Central memory CD8-positive, alpha-beta T cell (primary cell): ENCODE measurements at places on chromosomes 16 and 17.

- no peaks in the 10 kb centered on the region for H3K27me3 ChIP-seq
- peaks cover 72% of the 10 kb centered on the region for H3K4me1 ChIP-seq
- H3K27ac ChIP-seq, result no peak overlapping the region
- H3K4me3 ChIP-seq, result no peak overlapping the region
- peaks cover 2% of the 10 kb centered on the region for H3K36me3 ChIP-seq
These were observed 89.0 kb downstream of the XYLT1 start for GRCh38 chr16:17381784-17382183.

GRCh38 chr17:45408611-45409421 is 23.9 kb downstream of the ARHGAP27 start:
- no peak for DNase-seq
- no peaks in the 10 kb centered on the region for H3K27me3 ChIP-seq
- H3K27ac ChIP-seq, result peak overlapping the region; percentile 96

- no peaks in the 10 kb centered on the region for H3K36me3 ChIP-seq
- H3K27ac ChIP-seq, result no peak overlapping the region
- no peak overlapping the region for H3K4me3 ChIP-seq
- DNase-seq, result no peak
These were observed 66.3 kb upstream of the METRNL start for GRCh38 chr17:83012868-83013778.

DNA sequence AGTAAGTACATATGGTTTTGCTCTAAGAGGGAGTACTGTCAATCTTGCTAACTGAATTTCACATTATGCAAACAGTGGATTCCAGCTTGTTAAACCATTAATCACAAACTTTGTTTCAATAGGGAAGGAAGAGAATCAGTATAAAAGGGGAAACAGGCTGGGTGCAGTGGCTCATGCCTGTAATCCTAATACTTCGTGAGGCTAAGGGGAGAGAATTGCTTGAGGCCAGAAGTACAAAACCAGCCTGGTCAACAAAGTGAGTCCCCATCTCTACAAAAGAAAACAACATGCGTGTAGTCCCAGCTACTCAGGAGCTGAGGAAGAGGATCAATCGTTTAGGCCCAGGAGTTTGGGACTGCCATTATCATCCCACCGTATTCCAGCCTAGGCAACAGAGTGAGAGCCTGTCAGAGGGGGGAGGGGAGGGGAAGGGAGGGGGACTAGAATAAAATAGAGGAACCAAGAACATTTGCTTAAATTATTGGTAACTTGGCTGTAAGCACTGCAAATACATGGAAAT is 65.7 kb downstream of the FBXL20 start:
- H3K27me3 ChIP-seq, result no peaks in the 10 kb centered on the region
- peaks cover 5% of the 10 kb centered on the region for H3K36me3 ChIP-seq
- peaks cover 5% of the 10 kb centered on the region for H3K4me1 ChIP-seq
- H3K4me3 ChIP-seq, result no peak overlapping the region
- DNase-seq, result no peak

DNA sequence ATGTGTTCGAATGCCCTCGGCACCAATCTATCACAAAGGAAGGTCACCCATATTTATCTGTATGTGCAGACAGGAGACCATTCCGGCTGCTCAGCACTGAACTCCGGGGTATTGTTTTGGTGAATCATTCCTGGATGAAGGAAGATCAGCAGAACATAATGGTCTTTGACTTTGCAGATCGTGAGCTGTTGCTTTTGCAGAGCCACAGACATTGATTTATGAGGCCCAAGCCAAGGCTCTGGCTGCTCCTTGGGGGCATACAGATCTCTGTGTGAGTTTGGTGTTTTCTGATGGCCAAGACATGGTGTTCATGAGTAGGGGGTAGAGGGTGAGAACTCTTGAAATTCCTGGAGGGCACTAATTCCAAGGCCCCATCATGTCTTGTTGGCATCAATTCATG is 458.8 kb upstream of the HSBP1 start:
- peaks cover 35% of the 10 kb centered on the region for H3K27me3 ChIP-seq
- H3K36me3 ChIP-seq, result peaks cover 2% of the 10 kb centered on the region
- H3K27ac ChIP-seq, result no peak overlapping the region
- no peak overlapping the region for H3K4me3 ChIP-seq
- H3K4me1 ChIP-seq, result no peaks in the 10 kb centered on the region
- no peak for DNase-seq

GRCh38 chr16:57462978-57463362 is 491 bp downstream of the POLR2C start:
- H3K36me3 ChIP-seq, result peaks cover 38% of the 10 kb centered on the region
- H3K27ac ChIP-seq, result peak overlapping the region; percentile 98

DNA sequence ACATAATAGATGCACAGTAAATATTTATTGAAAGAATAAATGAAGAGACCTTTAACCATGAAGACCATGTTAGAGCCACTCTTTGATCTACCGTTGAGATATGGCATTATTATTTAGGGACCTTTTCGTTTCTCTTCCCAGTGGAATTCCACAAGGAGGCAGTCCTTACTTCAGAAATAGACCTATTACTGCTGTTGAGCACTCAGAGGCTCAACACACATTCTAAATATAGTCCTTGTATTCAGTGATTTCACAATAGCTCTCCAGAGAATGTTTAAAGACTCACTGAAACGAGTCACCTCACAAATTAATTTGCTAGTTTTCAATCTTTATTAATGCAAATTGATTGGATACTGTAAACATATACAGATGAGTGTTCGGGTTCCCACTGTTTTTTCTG is 603.8 kb downstream of the CDH8 start:
- no peaks in the 10 kb centered on the region for H3K4me1 ChIP-seq
- H3K27me3 ChIP-seq, result no peaks in the 10 kb centered on the region
- H3K4me3 ChIP-seq, result no peak overlapping the region
- no peak overlapping the region for H3K27ac ChIP-seq
- no peaks in the 10 kb centered on the region for H3K36me3 ChIP-seq

DNA sequence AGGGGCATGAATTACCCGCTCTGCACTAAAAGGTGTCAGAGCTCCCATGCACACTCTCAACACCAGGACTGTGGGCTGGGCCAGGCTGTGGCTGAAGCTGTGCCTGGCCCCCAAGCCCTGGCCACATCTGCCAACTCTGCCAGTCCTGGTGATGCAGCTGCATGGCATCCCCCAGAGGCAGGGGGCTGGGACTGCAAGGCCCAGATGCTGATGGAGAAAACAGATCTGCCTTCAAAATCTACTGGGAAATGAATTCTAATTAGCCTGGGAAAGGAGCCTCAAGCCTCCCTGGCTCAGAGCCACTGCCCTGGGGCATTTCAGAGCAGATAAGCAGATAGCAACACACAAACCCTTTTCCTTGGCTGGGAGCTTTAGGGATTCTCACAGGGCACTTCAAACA is 3.4 kb downstream of the CHST6 start:
- no peak overlapping the region for H3K27ac ChIP-seq
- peaks cover 24% of the 10 kb centered on the region for H3K27me3 ChIP-seq
- no peak for DNase-seq

- no peaks in the 10 kb centered on the region for H3K27me3 ChIP-seq
- no peak for DNase-seq
- no peak overlapping the region for H3K27ac ChIP-seq
- H3K4me3 ChIP-seq, result no peak overlapping the region
- peaks cover 7% of the 10 kb centered on the region for H3K36me3 ChIP-seq
These were observed 31.3 kb downstream of the DCUN1D3 start for GRCh38 chr16:20868890-20869289.

DNA sequence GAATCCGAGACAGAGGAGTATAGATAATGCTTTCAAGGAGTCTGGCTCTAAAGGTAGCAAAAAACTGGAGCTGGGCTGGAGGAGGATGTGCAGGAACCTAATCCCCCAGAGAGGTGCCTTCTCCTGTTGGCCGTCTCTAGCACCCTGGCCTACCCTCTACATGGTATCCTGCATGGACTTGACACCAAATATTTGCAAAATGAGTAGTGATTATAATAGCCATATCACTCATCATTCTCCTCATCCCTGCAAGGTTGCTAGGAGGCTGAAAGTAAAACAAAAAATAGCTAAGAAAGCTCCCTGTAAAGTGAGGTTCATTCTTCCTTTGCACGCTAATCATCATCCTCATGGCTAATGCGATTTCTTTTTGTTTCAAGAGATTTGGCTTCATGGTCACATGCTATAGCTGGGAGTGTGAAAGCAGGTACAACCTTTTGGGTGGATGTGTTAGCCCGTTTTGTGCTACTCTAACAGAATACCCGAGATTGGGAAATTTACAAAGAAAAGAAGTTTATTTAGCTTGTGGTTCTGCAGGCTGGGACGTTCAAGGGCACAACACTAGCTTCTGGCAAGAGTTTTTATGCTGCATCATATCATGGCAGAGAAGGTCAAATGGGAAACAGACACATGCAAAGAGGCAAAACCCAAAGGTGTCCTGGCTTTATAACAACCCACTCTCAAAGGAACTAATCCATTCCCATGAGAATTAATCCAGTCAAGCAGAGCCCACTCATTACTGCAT is 27.1 kb upstream of the CIITA start:
- H3K36me3 ChIP-seq, result no peaks in the 10 kb centered on the region
- peaks cover 22% of the 10 kb centered on the region for H3K27me3 ChIP-seq
- no peak overlapping the region for H3K27ac ChIP-seq
- H3K4me3 ChIP-seq, result no peak overlapping the region
- H3K4me1 ChIP-seq, result peaks cover 13% of the 10 kb centered on the region
- no peak for DNase-seq

GRCh38 chr16:610513-611381 is 20.0 kb upstream of the WFIKKN1 start:
- H3K36me3 ChIP-seq, result no peaks in the 10 kb centered on the region
- no peaks in the 10 kb centered on the region for H3K27me3 ChIP-seq
- no peak for DNase-seq

DNA sequence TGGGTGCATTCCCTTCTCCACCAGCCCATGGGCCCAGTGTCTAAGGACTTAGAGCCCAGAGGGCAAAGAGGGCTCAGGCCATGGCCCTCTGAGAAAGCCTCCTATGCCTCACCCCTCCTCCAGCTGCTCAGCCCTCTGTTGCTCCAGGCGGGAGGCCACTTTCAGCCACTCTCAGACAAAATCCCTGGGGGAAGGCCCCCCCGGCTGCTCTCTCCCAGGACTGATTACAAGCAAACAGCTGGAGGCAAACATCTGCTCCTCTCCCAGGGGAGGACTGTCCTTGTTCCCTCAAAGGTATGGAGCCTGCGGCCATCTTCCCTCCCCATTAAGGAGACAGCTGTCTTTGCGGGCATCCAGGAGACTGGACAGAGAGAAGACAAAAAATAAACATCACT is 54.9 kb upstream of the DLX4 start:
- no peaks in the 10 kb centered on the region for H3K36me3 ChIP-seq
- H3K27ac ChIP-seq, result no peak overlapping the region
- no peak overlapping the region for H3K4me3 ChIP-seq
- H3K27me3 ChIP-seq, result peaks cover 90% of the 10 kb centered on the region
- DNase-seq, result no peak
- peaks cover 4% of the 10 kb centered on the region for H3K4me1 ChIP-seq

DNA sequence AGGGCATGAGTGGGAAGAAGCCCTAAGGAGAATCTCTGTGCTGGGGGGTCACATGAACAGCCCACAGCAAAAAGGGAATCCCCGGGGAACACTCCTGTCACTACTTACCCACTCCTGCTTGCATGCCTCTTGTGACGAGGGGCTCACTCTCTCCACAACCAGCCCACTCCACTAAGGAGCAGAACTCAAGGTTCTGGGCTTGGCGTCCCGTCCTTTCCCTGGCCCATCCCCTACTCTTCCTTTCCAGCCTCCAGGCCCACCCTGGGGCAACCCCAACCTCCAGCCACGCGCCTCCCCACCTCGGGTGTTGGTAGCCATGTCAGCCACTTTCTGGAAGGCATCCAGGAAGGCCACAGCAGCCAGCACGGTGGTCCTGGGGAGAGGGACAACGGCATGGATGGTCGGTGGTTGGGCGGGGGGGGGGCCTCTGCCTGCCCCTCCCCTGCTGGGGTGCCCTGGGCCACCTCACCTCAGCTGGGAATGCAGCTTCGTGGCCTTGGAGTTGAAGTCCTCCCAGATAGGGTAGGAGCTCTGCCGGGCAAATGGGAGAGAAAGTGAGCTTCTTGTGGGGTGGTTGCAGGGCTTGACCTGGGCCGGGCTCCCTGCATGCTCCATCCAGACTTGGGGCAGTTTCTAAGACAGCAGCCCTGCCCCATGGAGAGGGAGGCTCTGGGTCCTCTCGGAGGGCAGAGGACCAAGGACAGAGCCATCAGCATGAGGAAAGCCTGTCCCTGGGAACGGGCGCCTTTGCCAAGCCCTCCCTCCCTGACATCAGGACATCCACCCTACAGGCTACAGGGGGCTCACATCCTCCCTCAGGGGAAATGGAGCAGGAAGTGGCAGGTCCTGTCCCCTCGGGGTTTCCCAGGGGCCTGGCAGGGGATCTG is 5.1 kb downstream of the MTSS2 start:
- no peaks in the 10 kb centered on the region for H3K27me3 ChIP-seq
- H3K27ac ChIP-seq, result no peak overlapping the region
- no peak for DNase-seq

GRCh38 chr16:79845734-79846135 is 245.2 kb upstream of the MAF start:
- no peak overlapping the region for H3K4me3 ChIP-seq
- DNase-seq, result no peak
- no peaks in the 10 kb centered on the region for H3K36me3 ChIP-seq
- H3K27ac ChIP-seq, result no peak overlapping the region
- H3K27me3 ChIP-seq, result peaks cover 23% of the 10 kb centered on the region

GRCh38 chr16:79339863-79340262 is 260.7 kb downstream of the MAF start:
- no peak for DNase-seq
- H3K4me1 ChIP-seq, result no peaks in the 10 kb centered on the region
- H3K27ac ChIP-seq, result no peak overlapping the region
- H3K27me3 ChIP-seq, result no peaks in the 10 kb centered on the region
- H3K4me3 ChIP-seq, result no peak overlapping the region

DNA sequence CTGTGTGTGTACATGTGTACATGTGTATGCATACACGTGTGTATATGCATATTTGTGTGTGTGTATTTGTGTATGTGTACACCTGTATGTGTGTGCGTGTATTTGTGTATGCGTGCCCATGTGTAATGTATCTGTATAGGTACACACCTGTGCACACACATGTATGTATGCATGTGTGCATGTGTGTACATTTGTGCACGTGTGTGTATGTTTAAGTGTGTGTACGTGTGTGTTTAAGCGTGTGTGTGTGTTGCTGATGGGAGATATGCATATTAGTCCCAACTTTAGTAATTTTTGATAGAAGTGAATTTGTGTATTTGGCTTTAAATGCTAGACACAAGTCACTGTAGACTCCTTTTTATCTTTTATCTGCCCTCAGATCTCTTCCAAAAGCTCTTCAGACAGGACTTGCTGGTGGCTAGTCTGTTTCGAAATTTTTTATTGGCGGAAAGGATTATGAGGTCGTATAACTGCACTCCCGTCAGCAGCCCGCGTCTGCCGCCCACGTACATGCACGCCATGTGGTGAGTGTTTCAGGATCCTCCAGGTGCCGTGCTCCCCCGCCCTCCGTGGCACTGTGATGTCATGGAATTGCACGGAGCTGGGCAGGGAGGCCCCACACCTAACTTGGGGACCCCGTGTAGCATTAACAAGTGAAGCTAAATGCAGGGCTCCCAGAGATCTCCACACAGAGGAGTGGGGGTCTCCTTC is 168.8 kb upstream of the CHMP6 start:
- DNase-seq, result no peak
- peaks cover 10% of the 10 kb centered on the region for H3K36me3 ChIP-seq
- H3K4me3 ChIP-seq, result no peak overlapping the region

- no peaks in the 10 kb centered on the region for H3K4me1 ChIP-seq
- H3K27me3 ChIP-seq, result no peaks in the 10 kb centered on the region
- H3K27ac ChIP-seq, result no peak overlapping the region
These were observed 606.9 kb upstream of the RBFOX1 start for GRCh38 chr16:6725634-6726331.

- no peak for DNase-seq
- H3K4me3 ChIP-seq, result no peak overlapping the region
- H3K4me1 ChIP-seq, result no peaks in the 10 kb centered on the region
- no peak overlapping the region for H3K27ac ChIP-seq
- H3K36me3 ChIP-seq, result no peaks in the 10 kb centered on the region
These were observed 14.5 kb upstream of the CDH13 start for GRCh38 chr16:82612263-82612662.
